ENCODE measurements at places on chromosomes 16 and 17. TPM values are rescaled to one million over a fixed set of nuclear protein-coding genes. Genes with fewer than 3 reads are reported as not detected.

ADGRG3 gene
- not detected for total RNA-seq

GRCh38 chr16:76959166-76959565, 231.8 kb upstream of the MON1B start:
- no peak overlapping the region for H3K4me3 ChIP-seq
- no peak for DNase-seq
- no peaks in the 10 kb centered on the region for H3K4me1 ChIP-seq
- no peaks in the 10 kb centered on the region for H3K27me3 ChIP-seq
- no peak overlapping the region for H3K27ac ChIP-seq

- DNase-seq, result no peak
- no peaks in the 10 kb centered on the region for H3K27me3 ChIP-seq
- H3K36me3 ChIP-seq, result no peaks in the 10 kb centered on the region
- H3K4me3 ChIP-seq, result no peak overlapping the region
Measured at GRCh38 chr17:76956846-76957540, 88.8 kb downstream of the MGAT5B start.

ST6GALNAC2 gene
- not detected for total RNA-seq

- no peak for DNase-seq
- peaks cover 2% of the 10 kb centered on the region for H3K27me3 ChIP-seq
- peak overlapping the region; percentile 19 for H3K27ac ChIP-seq
- H3K36me3 ChIP-seq, result no peaks in the 10 kb centered on the region
Measured at GRCh38 chr16:84196727-84197394, 5.9 kb downstream of the ADAD2 start.

KRT33A gene
- not detected for total RNA-seq

ZFPM1 gene
- 15.8 TPM for total RNA-seq

DNA sequence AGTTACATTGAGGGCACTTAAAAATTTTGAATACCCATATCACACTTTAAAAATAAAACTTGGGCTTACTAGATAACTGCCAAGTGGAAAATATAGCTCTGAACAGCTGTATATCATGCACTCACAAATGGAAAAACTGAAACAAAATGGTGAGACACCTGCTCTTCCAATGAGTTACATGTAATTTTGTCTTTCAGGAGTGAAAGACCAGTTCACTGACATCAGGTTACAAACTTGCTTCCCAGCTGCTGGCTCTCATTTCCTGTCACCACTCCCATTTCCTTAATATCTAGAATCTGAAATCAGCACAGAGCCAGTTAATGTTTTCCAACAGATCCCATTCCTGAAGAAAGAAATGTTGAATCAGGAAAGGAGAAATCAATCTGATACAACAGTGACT, 10.8 kb downstream of the CSNK2A2 start:
- H3K4me1 ChIP-seq, result peaks cover 11% of the 10 kb centered on the region
- H3K4me3 ChIP-seq, result no peak overlapping the region
- DNase-seq, result no peak
- H3K27ac ChIP-seq, result no peak overlapping the region

DNA sequence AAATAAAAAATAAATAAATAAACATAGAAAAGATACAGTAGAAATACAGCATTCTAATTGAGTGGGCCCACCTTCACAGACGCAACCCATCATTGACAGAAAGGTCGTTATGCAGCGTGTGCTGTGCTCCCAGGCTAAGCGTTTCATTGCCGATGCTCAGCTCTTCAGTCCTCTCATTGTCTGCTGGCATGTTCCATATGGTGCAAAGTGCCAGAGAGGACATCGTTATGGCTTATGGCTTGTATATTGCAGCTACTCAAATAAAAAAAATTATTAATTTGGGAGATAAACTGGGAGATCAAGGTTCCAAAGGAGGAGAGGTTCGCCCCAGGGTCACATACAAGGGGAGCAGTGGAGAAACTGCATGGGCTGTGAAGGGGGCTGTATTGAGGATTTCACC, 11.3 kb upstream of the UBALD2 start:
- no peak for DNase-seq
- no peak overlapping the region for H3K4me3 ChIP-seq
- peaks cover 69% of the 10 kb centered on the region for H3K4me1 ChIP-seq
- H3K27me3 ChIP-seq, result no peaks in the 10 kb centered on the region
- H3K27ac ChIP-seq, result peak overlapping the region; percentile 26

- peaks cover 38% of the 10 kb centered on the region for H3K36me3 ChIP-seq
- no peak overlapping the region for H3K4me3 ChIP-seq
- DNase-seq, result no peak
- H3K27me3 ChIP-seq, result no peaks in the 10 kb centered on the region
- H3K4me1 ChIP-seq, result peaks cover 75% of the 10 kb centered on the region
- peak overlapping the region; percentile 70 for H3K27ac ChIP-seq
Measured at GRCh38 chr16:81518439-81518757, 73.8 kb downstream of the CMIP start.

DNA sequence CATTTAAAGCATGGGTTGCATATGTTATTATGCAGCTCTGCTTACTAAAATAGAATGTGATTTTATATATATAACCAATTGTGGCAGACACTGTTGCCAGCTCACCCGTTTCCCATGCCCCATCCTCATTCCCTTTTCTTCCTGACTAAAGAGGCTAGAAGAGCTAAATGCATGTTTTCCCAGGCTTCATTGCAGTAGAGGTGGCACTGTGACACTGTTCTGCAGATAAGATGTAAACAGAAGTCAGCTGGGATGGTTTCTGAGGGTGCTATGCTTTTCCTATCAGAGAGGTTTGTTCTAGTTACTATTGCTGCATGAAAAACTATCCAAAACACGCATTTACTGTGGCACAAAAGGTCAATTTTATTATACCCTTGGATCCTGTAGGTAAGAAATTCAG, 5.7 kb upstream of the TOB1 start:
- H3K27me3 ChIP-seq, result peaks cover 31% of the 10 kb centered on the region
- DNase-seq, result no peak
- H3K36me3 ChIP-seq, result peaks cover 4% of the 10 kb centered on the region
- H3K4me3 ChIP-seq, result peak overlapping the region; percentile 64
- peaks cover 50% of the 10 kb centered on the region for H3K4me1 ChIP-seq

TMEM98 gene
- not detected for total RNA-seq

DNA sequence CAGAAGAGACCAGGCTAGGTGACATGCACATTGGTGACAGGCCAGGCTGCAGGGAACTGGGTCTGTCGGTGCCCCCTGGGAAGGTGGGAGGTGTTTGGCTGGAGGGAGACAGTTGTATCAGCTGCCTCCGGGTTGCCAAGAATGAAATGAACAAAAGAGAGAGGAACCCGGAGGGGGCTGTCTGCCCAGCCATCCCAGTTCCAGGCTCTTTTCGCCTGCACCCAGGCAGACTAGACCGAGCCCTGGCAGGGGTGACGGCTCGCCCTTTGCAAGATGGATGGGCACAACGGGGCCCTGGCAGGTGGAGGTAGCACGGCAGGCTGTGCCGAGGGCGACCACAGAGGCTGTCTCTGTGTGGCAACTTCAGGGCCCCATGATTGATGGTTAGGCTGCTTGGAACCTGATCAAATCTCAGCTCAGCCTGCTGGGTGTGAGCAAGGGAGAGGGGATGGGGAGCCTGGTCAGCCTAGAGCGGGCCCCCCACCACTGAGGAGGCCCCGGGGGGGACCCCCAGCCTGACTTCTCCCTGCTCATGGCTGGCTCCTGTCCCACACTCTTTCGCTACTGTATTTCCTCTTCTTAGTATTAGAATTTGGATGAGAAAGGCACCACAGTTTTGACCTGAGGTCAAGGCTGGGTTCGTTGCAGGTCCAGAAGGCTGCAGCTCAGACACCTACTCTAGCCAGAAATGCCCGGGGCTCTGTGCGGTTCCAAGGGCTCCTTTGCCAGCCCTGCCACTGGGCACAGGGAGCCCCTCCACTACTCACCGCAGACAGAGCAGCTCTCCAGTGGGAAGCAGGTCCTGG, 118.9 kb upstream of the CHMP6 start:
- H3K27ac ChIP-seq, result peak overlapping the region; percentile 85
- no peak overlapping the region for H3K4me3 ChIP-seq
- DNase-seq, result no peak
- H3K36me3 ChIP-seq, result peaks cover 44% of the 10 kb centered on the region
- H3K4me1 ChIP-seq, result peaks cover 82% of the 10 kb centered on the region
- no peaks in the 10 kb centered on the region for H3K27me3 ChIP-seq

DNA sequence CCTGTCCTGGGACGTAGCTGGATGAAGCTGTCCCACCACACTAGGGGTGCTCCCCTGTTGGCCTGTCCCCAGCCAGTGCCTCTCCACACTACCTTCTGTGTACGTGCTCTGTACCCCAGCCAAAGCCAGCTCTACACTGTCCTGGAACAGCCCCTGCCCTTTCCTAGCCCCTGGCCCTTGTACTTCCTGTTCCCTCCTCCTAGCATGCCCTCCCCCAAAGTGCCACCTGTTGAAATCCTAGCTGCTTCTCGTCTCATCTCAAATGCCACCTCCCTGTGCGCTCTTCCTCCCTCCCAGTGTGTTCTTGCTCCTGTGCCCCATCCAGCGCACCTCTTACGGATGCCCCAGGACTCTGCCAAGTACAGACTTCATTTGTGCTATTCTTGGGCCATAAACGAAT, 33.5 kb downstream of the IRX3 start:
- no peaks in the 10 kb centered on the region for H3K36me3 ChIP-seq
- no peak for DNase-seq
- no peak overlapping the region for H3K4me3 ChIP-seq
- no peaks in the 10 kb centered on the region for H3K4me1 ChIP-seq
- no peak overlapping the region for H3K27ac ChIP-seq

CEP295NL gene
- total RNA-seq, result 0.26 TPM

NDUFB10 gene
- total RNA-seq, result 141 TPM

DNA sequence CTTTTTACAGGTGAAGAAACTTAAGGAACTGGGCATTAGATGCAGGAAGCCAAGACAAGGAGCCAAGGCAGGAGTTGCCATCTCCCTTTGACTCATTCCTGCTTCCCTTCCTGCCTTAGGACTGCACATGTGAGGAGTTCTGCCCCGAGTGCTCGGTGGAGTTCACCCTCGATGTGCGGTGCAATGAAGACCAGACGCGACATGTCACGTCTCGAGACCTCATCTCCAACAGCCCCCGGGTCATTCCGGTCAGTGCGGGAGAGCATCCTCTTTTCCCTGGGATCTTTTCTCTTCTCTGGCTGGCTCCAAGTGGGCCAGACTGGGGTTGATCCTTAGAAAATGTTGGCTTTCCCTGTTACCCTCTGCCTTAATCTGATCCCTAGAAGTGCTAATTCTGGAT, 6.6 kb downstream of the POLR2C start:
- peaks cover 20% of the 10 kb centered on the region for H3K4me1 ChIP-seq
- H3K4me3 ChIP-seq, result no peak overlapping the region

CACNA1H gene
- 0.57 TPM for total RNA-seq

GRCh38 chr17:63827801-63828221, 348 bp upstream of the FTSJ3 start:
- DNase-seq, result no peak
- H3K4me1 ChIP-seq, result peaks cover 81% of the 10 kb centered on the region
- peak overlapping the region; percentile 97 for H3K4me3 ChIP-seq
- no peaks in the 10 kb centered on the region for H3K27me3 ChIP-seq

DNA sequence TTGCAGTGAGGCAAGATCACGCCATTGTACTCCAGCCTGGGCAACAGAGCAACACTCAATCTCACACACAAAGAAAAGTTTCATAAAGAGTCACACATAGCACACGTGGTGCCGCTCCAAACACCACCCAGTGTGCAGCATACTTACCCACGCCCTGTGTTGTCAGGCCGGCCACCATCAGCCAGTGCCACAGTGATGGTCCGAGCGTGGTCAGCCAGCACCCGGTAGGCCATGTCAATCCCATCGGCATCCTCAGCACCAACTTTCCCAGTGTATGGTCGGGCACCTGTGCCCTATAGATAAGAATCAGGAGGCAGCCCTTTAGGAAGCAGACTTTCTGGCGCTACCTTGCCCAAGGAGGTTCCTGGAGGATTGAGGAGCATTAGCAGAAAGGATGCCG, 17.7 kb upstream of the EXOSC6 start:
- peaks cover 73% of the 10 kb centered on the region for H3K36me3 ChIP-seq
- H3K27me3 ChIP-seq, result no peaks in the 10 kb centered on the region
- DNase-seq, result no peak

NOG gene
- total RNA-seq, result 0.63 TPM

SPIRE2 gene
- total RNA-seq, result not detected

GRCh38 chr16:31678649-31679325, 151.1 kb downstream of the AHSP start:
- H3K27ac ChIP-seq, result no peak overlapping the region
- H3K27me3 ChIP-seq, result peaks cover 2% of the 10 kb centered on the region
- peaks cover 9% of the 10 kb centered on the region for H3K4me1 ChIP-seq
- H3K4me3 ChIP-seq, result no peak overlapping the region
- DNase-seq, result no peak

GRCh38 chr17:17463821-17464220, 13.0 kb upstream of the MED9 start:
- DNase-seq, result no peak
- no peaks in the 10 kb centered on the region for H3K36me3 ChIP-seq
- no peak overlapping the region for H3K27ac ChIP-seq
- H3K4me3 ChIP-seq, result no peak overlapping the region
- H3K4me1 ChIP-seq, result no peaks in the 10 kb centered on the region

PEMT gene
- total RNA-seq, result 17.2 TPM

DNA sequence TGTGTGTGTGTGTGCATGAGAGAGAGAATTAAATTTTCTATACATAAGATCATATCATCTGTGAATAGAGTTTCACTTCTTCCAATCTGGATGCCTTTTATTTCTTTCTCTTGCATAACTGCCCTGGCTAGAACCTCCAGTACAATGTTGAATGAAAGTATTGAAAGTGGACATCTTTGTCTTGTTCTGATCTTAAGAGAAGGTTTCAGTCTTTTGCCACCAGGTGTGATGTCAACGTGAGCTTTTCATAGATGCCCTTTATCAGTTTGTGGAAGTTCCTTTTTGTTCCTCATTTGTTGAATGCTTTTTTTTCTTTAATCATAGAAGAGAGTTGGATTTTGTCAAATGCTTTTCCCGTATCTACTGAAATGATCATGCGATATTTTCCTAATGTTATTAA, 63.3 kb downstream of the RNF213 start:
- peaks cover 91% of the 10 kb centered on the region for H3K36me3 ChIP-seq
- no peak overlapping the region for H3K27ac ChIP-seq
- H3K27me3 ChIP-seq, result no peaks in the 10 kb centered on the region
- peaks cover 10% of the 10 kb centered on the region for H3K4me1 ChIP-seq
- H3K4me3 ChIP-seq, result no peak overlapping the region

ASGR2 gene
- not detected for total RNA-seq

- H3K27ac ChIP-seq, result no peak overlapping the region
- H3K27me3 ChIP-seq, result no peaks in the 10 kb centered on the region
- DNase-seq, result no peak
- H3K4me3 ChIP-seq, result no peak overlapping the region
- no peaks in the 10 kb centered on the region for H3K36me3 ChIP-seq
Measured at GRCh38 chr17:80565343-80566053, 20.9 kb downstream of the RPTOR start.

OTOA gene
- total RNA-seq, result not detected

HBM gene
- total RNA-seq, result not detected

TERB1 gene
- not detected for total RNA-seq

SMIM36 gene
- total RNA-seq, result not detected

GRCh38 chr17:67401598-67402504, 24.8 kb downstream of the PITPNC1 start:
- peak overlapping the region; percentile 85 for H3K27ac ChIP-seq
- DNase-seq, result no peak
- H3K36me3 ChIP-seq, result peaks cover 32% of the 10 kb centered on the region
- peak overlapping the region; percentile 59 for H3K4me3 ChIP-seq
- H3K27me3 ChIP-seq, result no peaks in the 10 kb centered on the region
- H3K4me1 ChIP-seq, result peaks cover 73% of the 10 kb centered on the region

NPIPA2 gene
- total RNA-seq, result 3.9 TPM

ZACN gene
- 0.34 TPM for total RNA-seq

- peak overlapping the region; percentile 95 for H3K27ac ChIP-seq
- peaks cover 34% of the 10 kb centered on the region for H3K4me1 ChIP-seq
- H3K4me3 ChIP-seq, result peak overlapping the region; percentile 93
- H3K27me3 ChIP-seq, result no peaks in the 10 kb centered on the region
Measured at GRCh38 chr16:528111-529011, 849 bp downstream of the CAPN15 start.

All from activated CD8-positive, alpha-beta T cell treated with anti-CD3 and anti-CD28 coated beads, Interleukin-2, amount 10 ng/mL, durations not matched to agents 7 days and 5 days (primary cell).